ENCODE measurements at places on chromosomes 3 and 15. TPM values are rescaled to one million over a fixed set of nuclear protein-coding genes. Genes with fewer than 3 reads are reported as not detected.
A peak's percentile ranks its signal among the peaks of the same experiment; 100 is the strongest.

TUSC2 gene
- 12.8 TPM for total RNA-seq

CD96 gene
- total RNA-seq, result 0.22 TPM

CAPN3 gene
- 207 TPM for total RNA-seq

GOLGA8R gene
- 3.1 TPM for total RNA-seq

GPR176 gene
- 6.8 TPM for total RNA-seq

IGF2BP2 gene
- total RNA-seq, result 32.6 TPM

GABRR3 gene
- total RNA-seq, result not detected

FGF7 gene
- total RNA-seq, result 33.8 TPM

CACNA2D3 gene
- total RNA-seq, result 1.4 TPM

GNAT1 gene
- not detected for total RNA-seq

DNA sequence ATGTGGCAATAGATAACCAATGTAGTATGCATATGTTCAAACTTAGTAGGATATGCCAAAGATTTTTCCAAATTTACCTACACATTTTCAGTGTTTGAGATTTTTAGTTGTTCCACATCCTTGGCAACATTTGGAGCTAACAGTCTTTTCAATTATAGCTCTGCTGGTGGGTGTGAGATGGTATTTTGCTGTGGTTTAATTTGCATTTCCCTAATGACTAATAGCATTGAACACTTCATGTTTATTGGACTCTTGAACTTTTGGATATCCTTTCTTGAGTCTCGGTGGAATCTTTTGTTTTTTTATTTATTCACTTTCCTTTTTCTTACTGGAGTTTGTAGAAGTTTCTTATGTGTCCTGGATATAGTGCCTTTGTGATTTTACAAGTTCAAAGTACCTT is 11.0 kb upstream of the ILDR1 start:
- no peak overlapping the region for H3K4me3 ChIP-seq
- DNase-seq, result no peak

DNA sequence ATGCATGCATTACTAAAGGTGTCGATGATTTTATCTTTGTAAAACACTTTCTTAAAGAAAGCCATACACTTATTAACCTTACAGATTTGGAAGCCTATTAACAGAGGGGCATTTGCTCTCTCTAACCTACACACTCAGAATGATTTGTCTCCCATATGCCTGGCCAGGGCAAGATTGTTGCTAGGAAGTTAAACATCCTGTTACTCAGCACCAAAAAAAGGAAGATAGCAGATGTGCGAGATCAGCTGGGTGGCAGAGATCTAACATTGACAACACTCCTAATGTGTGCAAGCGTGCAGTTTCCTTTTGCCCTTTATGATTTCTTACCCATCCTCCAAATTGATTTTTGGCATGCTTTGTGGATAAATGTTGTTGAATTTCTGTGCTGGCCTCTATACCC is 73.9 kb upstream of the TMEM108 start:
- H3K4me3 ChIP-seq, result no peak overlapping the region
- no peaks in the 10 kb centered on the region for H3K4me1 ChIP-seq
- no peaks in the 10 kb centered on the region for H3K36me3 ChIP-seq
- no peaks in the 10 kb centered on the region for H3K27me3 ChIP-seq
- DNase-seq, result no peak

DNA sequence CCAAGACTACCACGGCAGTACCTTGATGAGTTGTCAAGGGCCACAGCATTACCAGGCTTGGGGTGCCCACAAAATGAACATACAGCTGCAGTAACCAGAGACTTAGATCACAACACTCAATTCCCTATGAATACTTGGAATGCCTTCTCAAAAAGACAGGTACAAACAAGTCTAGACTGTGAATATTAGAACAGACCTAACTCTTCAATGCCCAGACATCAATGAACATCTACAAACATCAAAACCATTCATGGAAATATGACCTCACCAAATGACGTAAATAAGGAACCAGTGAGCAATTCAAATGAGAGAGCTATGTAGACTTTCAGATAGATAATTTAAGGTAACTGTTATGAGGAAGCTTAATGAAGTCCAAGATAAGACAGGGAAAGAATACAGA is 185.1 kb upstream of the POU1F1 start:
- H3K4me1 ChIP-seq, result no peaks in the 10 kb centered on the region
- no peak overlapping the region for H3K4me3 ChIP-seq
- DNase-seq, result no peak
- H3K27me3 ChIP-seq, result no peaks in the 10 kb centered on the region
- no peaks in the 10 kb centered on the region for H3K36me3 ChIP-seq

DNA sequence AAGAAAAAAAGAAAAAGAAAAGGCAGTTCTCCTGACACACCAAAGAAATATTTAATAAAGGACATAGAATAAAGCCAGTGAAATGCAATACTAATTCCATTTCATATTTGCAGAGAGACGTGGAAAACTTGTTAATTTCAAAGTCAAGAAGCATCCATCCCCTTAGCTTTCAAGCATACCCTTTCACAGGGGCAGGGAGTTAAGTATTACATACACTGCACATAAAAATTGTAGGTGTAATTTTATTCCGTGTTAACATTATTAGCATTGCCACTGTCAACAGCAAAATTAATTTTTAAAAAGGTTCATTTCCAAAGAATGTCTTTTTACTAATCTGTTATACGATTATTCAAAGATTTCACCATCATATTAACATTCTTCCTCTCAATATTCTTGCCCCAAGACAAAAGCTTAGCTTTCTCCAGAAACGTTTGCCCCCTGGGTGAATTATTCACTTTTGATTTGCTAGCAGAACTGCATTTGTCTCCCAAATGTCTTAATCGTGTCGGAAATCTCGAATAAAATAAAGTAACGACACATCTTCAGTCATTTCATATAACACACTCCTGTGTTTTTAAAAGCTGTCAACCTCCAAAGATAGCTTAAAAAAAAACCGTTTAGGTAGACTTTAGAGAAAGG is 517.9 kb downstream of the MECOM start:
- no peak for DNase-seq
- H3K27me3 ChIP-seq, result peaks cover 31% of the 10 kb centered on the region
- H3K4me3 ChIP-seq, result peak overlapping the region; percentile 50
- no peaks in the 10 kb centered on the region for H3K36me3 ChIP-seq

DNA sequence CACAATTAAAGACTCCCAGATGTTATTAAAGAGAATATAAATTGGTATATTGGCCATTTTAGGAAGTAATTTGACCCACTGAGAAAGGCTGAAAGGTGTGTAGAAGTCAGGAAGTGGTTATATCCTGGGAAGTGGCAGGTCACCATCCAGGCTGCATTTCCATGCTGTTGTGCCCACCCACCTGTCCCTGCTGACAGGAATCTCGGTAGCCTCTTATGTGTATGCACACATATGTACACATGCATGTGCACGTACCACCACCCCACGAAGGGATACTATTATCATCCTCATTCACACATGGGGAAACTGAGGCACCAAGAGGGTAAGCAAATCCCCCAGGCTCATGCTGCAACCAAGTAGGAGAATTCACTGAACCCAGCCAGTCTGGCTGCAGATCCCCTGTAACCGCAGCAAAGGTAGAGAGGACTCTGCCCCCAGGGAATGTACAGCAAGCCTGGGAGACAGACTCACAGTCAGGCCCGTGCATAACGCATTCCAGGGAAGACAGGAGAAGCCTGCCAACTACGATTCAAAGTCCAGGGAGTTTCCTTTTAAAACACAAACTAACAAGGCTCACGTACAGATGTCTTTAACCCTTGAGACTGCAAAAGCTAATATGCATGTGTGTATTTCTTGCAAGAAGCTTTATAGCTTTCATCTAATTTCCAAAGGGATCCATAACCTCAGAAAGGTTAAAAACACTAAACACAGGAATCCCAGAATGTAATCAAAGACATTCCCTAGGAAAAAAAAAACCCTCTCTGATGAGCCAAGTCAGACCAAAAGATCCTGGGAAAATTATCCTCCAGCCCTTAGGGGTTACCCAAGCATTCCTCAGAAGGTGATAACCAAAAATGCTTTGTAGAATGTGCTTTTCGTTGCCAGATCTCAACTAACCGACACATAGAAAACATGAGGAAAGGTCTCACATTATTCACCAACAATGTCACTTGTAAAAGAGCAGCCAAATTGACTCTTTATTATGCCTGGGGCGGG is 129.6 kb downstream of the ADAMTS17 start:
- no peak overlapping the region for H3K4me3 ChIP-seq
- peaks cover 6% of the 10 kb centered on the region for H3K4me1 ChIP-seq
- peaks cover 3% of the 10 kb centered on the region for H3K27me3 ChIP-seq
- peak; percentile 46 for DNase-seq
- H3K36me3 ChIP-seq, result no peaks in the 10 kb centered on the region

- no peaks in the 10 kb centered on the region for H3K36me3 ChIP-seq
- DNase-seq, result no peak
- no peaks in the 10 kb centered on the region for H3K27me3 ChIP-seq
- H3K4me1 ChIP-seq, result no peaks in the 10 kb centered on the region
- no peak overlapping the region for H3K27ac ChIP-seq
Measured at GRCh38 chr3:49609815-49610214, 55.5 kb downstream of the BSN start.

DNA sequence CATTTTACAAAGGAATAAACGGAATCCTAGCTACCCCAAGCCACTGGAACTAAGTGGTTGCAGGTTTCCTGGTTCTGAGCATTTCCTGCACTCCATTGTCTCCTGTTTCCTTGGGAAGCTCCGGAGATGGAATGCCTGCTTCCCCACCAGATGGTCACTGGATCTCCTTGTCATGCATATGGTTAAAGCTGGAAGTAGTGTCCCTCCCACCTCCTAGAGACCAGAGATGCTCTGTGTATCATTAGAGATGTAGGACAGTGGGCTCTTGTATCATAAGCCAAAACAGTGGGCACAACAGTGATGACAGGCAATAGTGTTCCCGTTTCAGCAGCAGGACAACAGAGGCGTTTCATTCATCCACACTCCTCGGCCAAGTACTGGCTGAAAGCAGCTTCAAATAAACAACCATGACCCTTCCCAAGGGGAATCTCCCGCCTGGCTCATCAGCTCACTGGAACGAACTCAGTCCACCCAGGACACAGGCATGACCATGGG is 136.2 kb upstream of the EIF1B start:
- H3K27me3 ChIP-seq, result no peaks in the 10 kb centered on the region
- no peak overlapping the region for H3K4me3 ChIP-seq
- H3K27ac ChIP-seq, result peak overlapping the region; percentile 35
- peaks cover 12% of the 10 kb centered on the region for H3K4me1 ChIP-seq

GRCh38 chr15:35696767-35697231 is 150.8 kb upstream of the DPH6 start:
- H3K27ac ChIP-seq, result no peak overlapping the region
- DNase-seq, result no peak
- no peaks in the 10 kb centered on the region for H3K27me3 ChIP-seq
- H3K36me3 ChIP-seq, result no peaks in the 10 kb centered on the region
- no peak overlapping the region for H3K4me3 ChIP-seq

- peak; percentile 30 for DNase-seq
- no peak overlapping the region for H3K27ac ChIP-seq
- H3K4me3 ChIP-seq, result no peak overlapping the region
- no peaks in the 10 kb centered on the region for H3K36me3 ChIP-seq
- no peaks in the 10 kb centered on the region for H3K4me1 ChIP-seq
- no peaks in the 10 kb centered on the region for H3K27me3 ChIP-seq
Measured at GRCh38 chr15:33163816-33164215, 30.7 kb downstream of the FMN1 start.

- H3K27me3 ChIP-seq, result peaks cover 8% of the 10 kb centered on the region
- H3K4me3 ChIP-seq, result no peak overlapping the region
- no peak overlapping the region for H3K27ac ChIP-seq
- H3K4me1 ChIP-seq, result peaks cover 33% of the 10 kb centered on the region
- no peak for DNase-seq
- H3K36me3 ChIP-seq, result no peaks in the 10 kb centered on the region
Measured at GRCh38 chr3:127042634-127043033, 59.7 kb downstream of the PLXNA1 start.

DNA sequence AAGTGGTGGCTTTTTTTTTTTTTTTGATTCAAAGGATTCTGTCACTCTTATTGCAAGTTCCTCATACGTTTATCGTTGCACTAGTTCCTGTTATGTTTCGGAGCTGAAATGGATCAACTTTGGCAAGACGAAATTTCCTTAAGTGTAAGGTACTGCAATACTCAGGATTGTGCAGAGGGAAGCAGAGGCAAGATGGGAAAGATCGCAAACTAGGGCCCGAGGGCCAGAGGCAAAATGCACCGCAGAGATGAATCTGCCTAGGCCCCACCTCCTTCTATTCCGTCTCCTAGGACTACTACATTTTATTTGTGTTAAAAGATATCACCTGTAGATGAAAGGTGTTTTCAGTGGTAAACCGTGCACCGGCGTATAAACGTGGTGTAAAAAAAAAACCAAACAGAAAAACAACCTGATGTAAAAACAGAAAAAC is 331 bp downstream of the RNU6-1 start:
- peak; percentile 71 for DNase-seq
- H3K27ac ChIP-seq, result peak overlapping the region; percentile 100
- H3K4me3 ChIP-seq, result peak overlapping the region; percentile 99
- H3K36me3 ChIP-seq, result no peaks in the 10 kb centered on the region
- peaks cover 50% of the 10 kb centered on the region for H3K4me1 ChIP-seq

DNA sequence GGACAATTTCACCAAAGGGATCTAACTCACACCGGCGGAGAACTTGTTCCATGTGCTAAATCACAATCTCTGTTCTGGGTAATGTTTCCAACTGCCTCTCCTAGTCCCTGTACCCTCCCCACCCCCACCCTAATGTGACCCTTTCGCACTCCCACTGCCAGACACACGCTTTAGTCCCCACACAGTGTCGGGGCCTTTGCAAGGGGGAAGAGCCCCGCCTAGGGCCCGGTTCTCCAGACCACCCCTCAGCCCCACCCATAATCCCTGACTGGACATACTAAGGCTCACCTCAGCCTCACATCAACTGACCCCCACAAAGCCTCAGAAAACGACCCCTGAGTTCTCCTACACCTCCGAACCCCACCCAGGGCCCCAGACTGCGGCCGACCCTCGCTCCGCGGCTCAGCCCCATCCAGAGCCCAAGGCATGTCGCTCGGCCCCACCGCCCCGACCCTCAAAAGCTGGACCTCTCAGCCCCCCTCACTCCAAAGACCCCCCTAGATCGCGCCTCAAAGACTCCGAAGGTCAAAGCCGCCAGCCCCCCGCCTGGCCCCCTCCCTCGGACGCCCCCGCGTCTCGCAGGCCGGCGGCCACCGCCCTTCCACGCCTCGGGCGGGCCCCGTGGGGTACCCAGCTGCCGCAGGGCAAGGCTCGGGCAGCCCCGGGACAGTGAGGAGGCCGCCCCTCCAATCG is 72.0 kb upstream of the MAP4 start:
- H3K27ac ChIP-seq, result peak overlapping the region; percentile 100
- peaks cover 23% of the 10 kb centered on the region for H3K4me1 ChIP-seq
- H3K36me3 ChIP-seq, result peaks cover 8% of the 10 kb centered on the region
- peak overlapping the region; percentile 97 for H3K4me3 ChIP-seq

All from muscle of leg (tissue), 16 donors.